Astrocyte of the spinal cord (primary cell): ENCODE measurements at places on chromosomes 4 and X.
A peak's percentile ranks its signal among the peaks of the same experiment; 100 is the strongest.

DNA sequence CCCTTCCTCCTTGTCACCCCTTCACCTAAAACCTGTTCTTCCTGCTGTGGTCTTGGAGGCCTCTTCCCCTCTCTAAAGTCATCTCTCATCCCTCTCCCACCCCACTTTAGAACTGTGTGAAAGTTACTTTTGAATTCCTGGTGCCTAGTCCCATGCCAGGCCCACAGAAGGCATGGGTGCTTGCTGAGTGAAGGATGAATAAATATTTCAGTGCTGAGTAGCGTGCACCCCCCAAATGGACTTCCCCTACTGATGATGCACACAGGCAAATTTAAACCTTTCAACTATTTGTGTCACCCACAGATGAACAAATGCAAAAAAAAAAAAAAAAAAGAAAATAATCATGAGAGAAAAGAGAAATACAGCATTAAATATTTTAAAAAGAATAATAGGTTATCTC lies 19.8 kb downstream of the PSMD10 start:
- DNase-seq, result no peak

GRCh38 chr4:35695421-35695820 lies 548.9 kb downstream of the ARAP2 start:
- DNase-seq, result no peak

GRCh38 chrX:64377753-64378152 lies 17.5 kb downstream of the MTMR8 start:
- DNase-seq, result no peak

DNA sequence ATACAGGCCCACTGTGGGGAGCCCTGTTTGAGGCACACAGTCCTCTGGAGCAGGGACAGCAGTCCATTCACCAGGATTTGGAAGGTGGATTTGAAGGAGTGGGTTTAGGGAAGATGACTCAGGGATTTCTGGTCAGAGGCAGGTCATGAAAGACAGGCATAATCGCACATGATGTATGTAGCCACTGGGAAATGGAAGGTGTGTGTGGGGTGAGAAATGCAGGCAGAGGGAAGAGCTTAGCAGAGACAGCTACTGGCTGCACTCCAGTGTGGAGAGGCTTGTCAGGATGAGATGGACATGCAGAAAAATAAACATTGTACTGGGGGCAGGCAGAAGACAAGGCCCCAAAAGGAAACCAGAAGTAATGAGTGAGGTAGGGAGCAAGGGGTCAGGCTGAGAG lies 85.2 kb upstream of the STS start:
- peak; percentile 35 for DNase-seq

GRCh38 chr4:158777423-158778155 lies 8.8 kb downstream of the FNIP2 start:
- no peak for DNase-seq
